ENCODE measurements at places on chromosomes 6 and 20. TPM values are rescaled to one million over a fixed set of nuclear protein-coding genes. Genes with fewer than 3 reads are reported as not detected.

DNA sequence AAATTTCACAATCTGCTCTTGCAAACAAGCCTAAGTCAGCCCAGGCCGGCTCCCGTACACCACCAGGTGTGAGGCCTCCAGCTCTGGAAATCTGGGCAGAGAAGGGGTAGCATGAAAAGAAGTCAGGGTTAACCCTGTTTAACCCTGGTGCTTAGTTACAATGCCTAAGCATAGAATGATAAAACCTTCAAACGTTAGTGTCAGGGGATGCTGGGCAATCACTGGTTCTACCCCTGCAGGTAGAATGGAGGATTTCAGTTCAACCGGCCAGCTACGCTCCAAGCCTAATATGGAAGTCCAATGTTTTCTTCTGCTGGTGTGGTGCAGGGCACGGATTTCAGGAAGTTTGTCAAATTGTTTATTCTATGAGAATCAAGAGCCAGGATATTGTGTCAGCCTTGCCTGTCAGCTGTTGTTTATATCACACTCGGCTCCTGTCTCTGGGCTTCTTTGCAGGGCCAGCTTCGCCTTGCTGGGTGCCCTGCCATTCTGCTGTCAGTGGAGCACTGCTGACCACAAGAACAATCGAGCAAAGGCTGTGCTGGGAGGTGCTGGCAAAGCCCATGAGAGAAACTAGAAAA lies 20.2 kb upstream of the CD93 start:
- no peak for DNase-seq

- DNase-seq: peak; percentile 6
Measured at GRCh38 chr20:3777716-3778629, 3.3 kb downstream of the SPEF1 start.

FERMT1 gene
- total RNA-seq: 11.0 TPM

DNA sequence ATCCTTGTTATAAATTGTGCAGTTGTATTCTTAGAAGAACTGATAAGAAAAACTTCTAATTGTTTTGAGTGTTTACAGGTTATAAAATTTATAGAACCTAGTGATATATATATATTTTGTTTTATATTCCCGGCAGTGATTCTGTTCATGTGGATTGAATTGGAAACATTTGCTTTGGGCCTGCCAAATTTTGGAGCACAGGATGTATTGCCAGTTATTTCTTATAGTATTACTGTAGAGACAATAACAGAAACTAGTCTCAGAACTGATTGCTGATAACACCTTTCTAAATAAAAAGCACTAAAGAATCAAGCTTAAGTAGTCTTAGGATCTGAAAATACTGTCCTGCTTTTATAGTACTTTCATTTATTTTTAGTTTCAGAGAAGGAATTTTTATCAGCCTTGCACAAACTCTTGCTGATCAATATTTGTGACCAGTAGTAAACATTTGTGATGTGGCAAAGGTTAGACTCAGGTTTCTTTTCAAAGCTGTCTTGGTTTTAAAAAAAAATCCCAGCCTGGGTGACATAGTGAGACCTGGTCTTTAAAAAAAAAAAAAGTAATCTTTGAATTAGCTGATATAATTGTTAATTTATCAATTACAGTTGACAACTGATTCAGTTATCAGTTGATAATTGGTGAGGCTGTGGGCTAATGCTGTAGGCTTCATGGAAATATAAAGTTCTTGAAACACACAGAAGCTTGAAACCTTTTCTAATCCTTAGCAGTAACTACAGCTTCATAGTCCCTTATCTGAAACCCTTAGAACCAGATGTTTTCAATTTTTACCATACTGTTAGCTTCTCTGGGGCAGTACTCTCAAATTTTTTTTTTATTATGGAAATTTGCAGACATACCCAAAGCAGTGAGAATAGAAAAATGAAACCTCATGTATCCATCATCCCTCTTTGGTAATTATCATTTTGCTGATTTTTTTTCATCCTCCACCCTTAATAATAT lies 42.4 kb downstream of the RNGTT start:
- no peak for DNase-seq

DNA sequence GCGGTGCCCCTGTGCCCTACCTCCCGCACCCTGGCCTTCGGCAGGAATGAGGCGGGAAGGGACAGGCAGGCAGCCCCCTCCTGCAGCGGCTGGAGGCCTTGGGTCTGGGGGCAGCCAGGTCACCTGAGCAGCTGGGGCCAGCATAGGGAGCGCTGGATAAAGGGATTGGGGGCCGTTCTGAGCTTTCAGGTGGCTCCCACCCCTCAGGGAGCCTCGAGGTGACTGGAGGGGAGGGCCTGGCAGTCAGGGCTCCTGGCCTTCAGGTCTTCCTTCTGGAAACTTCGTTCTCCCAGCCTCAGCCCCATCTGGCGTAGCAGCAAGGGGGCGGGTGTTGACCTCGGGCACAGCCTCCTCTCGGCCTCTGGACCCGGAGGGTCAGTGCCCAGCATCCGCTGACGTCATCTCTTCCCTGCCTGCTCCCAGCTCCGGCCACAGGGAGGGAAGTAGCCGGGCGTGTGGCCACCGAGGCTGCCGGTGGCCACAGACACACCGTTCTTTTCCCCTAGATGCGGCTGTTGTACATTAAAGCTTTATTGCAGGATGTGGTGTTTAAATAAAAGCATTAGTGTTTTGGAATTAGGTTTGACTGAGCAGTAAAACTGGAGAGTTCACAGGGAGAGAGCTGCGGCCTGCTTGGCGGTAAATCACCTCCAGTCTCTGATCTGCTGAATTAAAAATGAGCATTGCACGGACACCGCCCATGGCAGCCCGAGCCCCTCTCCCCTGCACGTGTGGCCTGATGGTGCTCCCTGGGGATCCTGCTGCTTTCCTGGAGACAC lies 80.0 kb upstream of the GATA5 start:
- no peak for DNase-seq

ZNF318 gene
- 12.6 TPM for total RNA-seq
